Effector memory CD4-positive, alpha-beta T cell (primary cell): ENCODE measurements at places on chromosomes 6 and 20.

DNA sequence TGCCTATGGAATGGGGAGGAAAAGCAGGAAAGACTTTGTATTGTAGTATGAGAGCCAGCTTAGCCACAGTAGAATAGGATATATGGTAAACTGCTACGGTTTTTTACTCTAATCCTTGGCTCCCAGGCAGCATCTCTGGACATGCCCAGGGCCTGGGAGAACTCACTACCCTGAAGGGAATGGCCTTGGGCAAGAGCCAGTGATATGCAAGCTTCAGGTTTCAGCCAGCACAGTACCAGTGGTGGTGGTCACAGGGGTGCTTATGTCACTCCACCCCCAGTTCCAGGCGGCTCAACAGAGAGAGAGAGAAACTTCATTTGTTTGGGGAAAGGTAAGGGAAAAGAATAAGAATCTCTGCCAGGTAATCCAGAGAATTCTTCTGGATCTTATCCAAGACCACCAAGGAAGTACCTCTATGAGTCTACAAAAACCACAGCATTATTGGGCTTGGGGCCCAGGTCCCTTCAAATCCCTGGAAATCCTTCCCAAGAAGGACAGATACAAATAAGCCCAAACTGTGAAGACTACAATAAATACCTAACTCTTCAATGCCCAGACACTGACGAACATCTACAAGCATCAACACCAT lies 121.2 kb downstream of the THBS2 start:
- no peak for DNase-seq

DNA sequence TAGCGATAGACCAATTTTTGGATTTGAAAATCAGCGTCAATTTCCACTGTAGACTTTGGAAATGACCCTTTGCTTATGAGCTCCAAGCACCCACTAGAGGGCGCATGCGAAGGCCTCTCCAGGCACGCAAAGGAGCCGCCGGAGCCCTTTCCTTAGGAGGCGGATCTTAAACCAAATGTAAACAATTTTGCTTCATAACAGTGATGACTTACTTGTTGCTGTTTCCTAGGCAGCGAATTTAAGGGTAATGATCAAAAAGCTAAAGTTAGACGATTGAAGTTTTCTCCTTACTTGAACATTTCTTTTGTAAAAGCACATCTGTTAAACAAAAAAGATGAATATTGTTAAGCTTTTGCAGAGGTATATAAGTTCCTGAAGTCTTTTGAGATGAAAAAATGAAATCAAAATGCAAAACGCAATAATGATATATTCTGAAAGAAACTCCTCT lies 29.2 kb upstream of the EXOC2 start:
- peak; percentile 38 for DNase-seq

DNA sequence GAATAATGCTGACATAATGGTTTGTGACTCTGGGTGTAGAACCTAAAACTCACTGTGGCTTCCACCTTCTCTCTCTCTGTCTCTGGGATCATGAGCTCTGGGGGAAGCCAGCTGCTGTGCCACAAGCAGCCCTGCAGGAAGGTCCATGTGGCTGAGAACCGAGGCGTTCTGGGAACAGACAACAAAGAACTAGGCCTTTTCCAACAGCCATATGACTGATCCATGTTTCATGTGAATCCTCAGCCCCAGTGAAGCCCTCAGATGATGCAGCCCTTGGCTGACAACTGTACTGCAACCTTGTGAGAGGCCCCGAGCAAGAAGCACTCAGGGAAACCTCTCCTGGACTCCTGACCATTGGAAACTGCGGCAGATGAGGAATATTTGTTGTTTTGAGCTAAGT lies 56.6 kb downstream of the HLA-G start:
- no peak for DNase-seq

- DNase-seq = no peak
Observed at GRCh38 chr6:75550544-75551167, 51.0 kb upstream of the SENP6 start.

DNA sequence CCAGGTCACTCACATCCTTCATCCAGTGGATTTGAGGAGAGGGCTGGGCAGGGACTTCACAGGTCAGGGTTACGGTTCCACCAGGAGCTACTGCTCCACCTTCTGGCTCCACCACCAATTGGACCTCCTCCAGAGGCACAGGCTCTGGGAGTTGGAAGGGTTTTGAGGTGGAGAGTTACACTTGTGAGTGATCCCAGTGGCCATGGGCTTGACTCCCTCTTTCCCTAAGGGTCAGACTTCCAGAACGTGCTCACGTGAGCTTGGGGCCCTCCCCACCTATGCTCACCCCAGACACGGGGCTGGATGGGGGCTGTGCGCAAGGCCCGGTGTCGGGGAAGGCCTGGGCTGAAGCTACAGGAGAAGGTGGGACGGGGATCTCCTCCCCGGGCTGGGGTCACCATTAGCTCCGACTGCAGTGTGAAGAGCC lies 1.5 kb downstream of the AGER start:
- DNase-seq = no peak

GRCh38 chr6:79737172-79737571 lies 106.0 kb downstream of the SH3BGRL2 start:
- no peak for DNase-seq

- no peak for DNase-seq
Observed at GRCh38 chr6:125636671-125637070, 112.8 kb upstream of the HEY2 start.

DNA sequence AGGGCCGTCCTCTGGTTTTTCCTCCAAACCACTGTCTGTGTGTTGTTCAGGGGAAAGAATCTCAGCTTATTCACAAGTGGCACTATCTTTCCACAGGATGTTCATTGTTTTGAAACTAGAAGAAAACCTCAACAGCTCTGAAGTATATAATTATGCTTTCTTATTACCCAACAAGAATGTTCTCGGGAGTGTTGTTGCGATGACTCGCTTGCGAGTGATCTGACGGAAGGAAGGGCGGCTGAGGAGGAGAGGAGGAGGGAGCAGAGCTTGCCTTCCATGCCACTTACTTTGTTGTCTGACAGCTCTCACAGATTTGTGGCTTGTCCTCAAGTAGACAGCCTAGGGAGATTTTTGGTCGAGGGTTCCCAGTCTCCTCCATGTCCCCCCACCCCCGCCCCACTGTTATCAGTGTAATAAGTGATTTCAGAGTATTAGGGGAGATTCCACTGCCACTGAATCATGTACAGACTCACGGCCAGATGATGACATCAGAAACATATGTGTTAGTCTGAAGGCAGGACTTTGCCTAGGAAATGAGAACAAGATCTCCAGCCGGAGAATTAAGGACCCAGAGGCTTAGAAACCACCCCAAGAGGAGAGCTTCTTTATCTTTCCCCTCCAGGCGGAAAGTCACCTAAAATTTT lies 80.7 kb upstream of the CCN6 start:
- DNase-seq = peak; percentile 68

- DNase-seq = no peak
Observed at GRCh38 chr6:72931325-72931887, 293.9 kb downstream of the KHDC1L start.

GRCh38 chr20:15656124-15656523 lies 917.1 kb downstream of the KIF16B start:
- no peak for DNase-seq
